ENCODE measurements at places on chromosomes 12 and 14. TPM values are rescaled to one million over a fixed set of nuclear protein-coding genes. Genes with fewer than 3 reads are reported as not detected.

OVCH1 gene
- total RNA-seq, result not detected

RTN1 gene
- total RNA-seq, result 0.39 TPM

GLS2 gene
- total RNA-seq, result 120 TPM

IQSEC3 gene
- total RNA-seq, result 0.46 TPM

ZNF891 gene
- 0.75 TPM for total RNA-seq

CRIP1 gene
- 0.79 TPM for total RNA-seq

DNAJC22 gene
- 49.1 TPM for total RNA-seq
